NCI-H2029 (cell line): ENCODE measurements at places on chromosomes 13 and 19.

DNA sequence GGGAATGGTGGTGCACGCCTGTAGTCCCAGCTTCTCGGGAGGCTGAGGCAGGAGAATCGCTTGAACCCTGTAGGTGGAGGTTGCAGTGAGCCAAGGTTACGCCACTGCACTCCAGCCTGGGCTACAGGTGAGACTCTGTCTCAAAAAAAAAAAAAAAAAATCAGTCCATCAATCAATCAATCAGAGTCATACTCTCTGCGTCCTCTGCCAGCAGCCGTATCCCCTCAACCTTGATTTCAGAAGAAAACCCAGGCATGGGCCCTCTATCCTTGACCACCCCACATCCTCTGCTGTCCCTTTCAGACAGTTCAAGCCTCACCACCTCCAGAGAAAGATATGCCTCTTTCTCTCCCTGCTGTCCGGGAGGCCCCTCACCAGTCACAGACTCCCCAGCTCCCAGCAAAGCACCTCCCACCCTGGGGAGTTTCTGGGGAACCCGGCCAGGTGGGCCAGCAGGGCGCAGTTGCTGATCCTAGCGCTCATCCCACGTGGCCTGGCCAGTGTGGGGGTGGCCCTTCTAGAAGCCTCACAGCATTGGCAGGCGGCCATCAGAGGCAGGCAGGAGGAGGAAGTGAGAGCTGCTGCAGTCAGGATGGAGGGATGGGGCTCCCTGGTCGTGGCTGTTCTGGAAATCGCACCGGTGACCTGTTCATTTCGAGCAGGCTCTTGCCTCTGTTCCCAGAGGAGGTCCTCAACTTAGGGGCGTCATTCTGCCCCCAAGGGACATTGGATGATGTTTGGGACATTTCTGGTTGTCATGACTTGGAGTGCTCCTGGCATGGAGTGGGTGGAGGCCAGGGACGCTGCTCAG, 10.2 kb upstream of the JSRP1 start:
- DNase-seq, result peak; percentile 83

DNA sequence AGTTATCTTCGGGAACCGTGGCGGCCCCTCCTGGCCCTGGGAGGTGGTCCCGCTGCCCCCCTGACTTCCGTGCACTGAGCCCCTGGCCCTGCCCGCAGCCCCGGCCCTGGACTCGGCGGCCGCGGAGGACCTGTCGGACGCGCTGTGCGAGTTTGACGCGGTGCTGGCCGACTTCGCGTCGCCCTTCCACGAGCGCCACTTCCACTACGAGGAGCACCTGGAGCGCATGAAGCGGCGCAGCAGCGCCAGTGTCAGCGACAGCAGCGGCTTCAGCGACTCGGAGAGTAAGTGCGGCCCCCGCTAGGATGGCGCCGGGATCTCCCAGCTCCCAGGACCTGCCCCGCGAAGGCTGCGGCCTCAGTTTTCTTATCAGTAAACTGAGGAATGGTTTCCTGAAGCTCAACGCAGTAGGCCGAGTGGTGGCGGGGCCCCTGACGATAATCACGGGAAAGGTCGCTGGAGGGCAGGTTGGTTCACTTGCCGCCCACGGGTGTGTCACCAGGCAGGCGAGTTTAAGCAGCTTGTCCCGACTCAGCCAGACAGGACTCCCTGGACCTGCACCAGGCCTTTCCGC, 924 bp downstream of the RGCC start:
- DNase-seq, result no peak

GRCh38 chr19:23070353-23071146, 46.3 kb upstream of the ZNF730 start:
- DNase-seq, result peak; percentile 31

- DNase-seq, result no peak
Observed at GRCh38 chr13:97853550-97853949, 99.9 kb upstream of the IPO5 start.

DNA sequence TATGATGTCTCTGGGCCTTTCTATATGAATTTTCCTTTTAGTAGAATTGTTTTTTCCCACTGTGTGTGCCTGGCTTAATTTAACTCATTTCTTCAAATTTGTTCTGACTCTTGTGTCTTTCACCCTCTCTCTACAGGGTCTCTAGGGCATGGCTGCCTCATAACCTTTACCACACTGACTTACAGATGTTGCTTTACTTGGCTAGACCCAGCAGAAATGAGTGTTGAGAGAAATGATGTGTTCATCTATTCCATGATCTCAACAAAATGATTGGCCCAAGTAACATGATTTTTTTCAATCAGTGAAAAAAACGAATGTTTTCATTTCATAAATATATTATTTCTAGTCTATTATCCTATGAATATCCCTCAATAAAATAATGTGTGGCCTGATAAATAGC, 195.0 kb downstream of the GPC5 start:
- DNase-seq, result no peak
